ENCODE measurements at places on chromosomes 4 and X. TPM values are rescaled to one million over a fixed set of nuclear protein-coding genes. Genes with fewer than 3 reads are reported as not detected.

The UCHL1 gene
- not detected for total RNA-seq

The SH2D1A gene
- 1.5 TPM for total RNA-seq

The FAM47C gene
- total RNA-seq, result not detected

The CLCN4 gene
- total RNA-seq, result 4.3 TPM

The PDLIM3 gene
- not detected for total RNA-seq

The DGKK gene
- total RNA-seq, result not detected

The SMIM43 gene
- not detected for total RNA-seq

The MAGEB2 gene
- not detected for total RNA-seq

The RIPPLY1 gene
- total RNA-seq, result not detected

The AREG gene
- not detected for total RNA-seq

The NPY1R gene
- total RNA-seq, result not detected

The WDR17 gene
- total RNA-seq, result 3.8 TPM

The CT55 gene
- total RNA-seq, result not detected

The GPRASP3 gene
- total RNA-seq, result 0.32 TPM

The HPGD gene
- total RNA-seq, result not detected

The CLTRN gene
- total RNA-seq, result 0.18 TPM

The NLGN3 gene
- 0.86 TPM for total RNA-seq

The CPZ gene
- total RNA-seq, result not detected

The CLDN34 gene
- not detected for total RNA-seq

The F8 gene
- total RNA-seq, result 4.1 TPM
